Activated CD4-positive, alpha-beta T cell treated with anti-CD3 and anti-CD28 coated beads, Interleukin-2, amount 50 U/mL, for 1 hour (primary cell): ENCODE measurements at places on chromosomes 4 and X.

DNA sequence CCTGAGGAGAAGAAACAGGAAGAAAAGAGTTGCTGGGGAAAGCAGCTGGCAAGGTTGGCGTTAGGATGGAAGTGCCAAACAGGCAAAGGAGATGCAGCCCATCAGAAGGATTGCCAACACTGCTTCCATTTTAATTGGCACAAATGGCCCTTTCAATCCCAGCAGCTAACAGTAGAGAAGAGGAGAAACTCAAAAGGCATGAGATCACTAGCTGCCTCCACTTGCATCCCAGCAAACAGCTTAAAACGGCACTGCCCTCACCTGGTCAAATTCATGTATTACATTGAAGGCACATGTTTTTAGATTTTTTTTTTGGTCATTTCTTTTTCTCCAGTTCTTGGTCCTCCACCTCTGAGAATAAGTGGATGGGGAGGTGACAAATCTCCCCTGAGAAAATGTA, 14.9 kb upstream of the LOC101059915 start:
- peak; percentile 49 for DNase-seq

DNA sequence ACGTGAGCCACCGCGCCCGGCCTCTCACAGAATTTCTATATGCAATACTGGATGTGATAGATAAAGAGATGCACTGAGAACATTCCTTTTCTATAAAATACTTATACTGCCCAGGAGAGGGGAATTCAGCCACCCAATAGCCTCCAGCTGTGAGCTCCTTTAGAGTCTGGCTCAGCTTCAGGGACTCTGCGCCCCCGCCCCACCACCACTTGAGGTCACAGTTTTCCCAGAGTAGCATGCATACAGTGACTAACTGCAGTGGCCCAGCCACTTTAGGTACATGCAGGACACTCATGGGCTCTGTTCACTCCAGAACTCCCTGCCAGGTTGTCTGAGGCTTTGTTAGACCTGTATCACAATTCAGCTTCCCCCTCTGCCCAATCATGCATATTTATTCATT, 144.4 kb upstream of the TET2 start:
- no peak for DNase-seq

GRCh38 chrX:3788494-3789233, 75.2 kb upstream of the PRKX start:
- DNase-seq, result peak; percentile 1

DNA sequence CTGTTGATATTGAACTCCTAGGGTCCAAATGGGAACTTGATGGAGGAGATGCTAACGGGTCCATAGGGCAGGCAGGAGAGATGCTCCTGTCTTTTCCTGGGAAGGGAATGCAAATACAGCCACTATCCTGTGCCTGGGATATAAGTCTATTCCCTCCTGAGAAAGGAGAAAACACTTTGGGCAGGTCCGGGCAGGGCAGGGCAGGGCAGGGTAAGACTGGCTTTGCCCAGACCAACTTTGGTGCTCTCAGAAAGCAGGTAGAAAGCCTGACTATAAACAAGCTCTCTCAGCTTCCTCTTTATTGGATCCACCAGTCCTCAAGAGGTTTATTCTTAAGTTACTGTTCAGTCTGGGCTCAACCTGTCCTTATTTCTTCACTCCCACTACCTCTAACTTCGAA, 232.3 kb downstream of the PTTG2 start:
- DNase-seq, result no peak

GRCh38 chrX:40152741-40153344, 55.1 kb upstream of the BCOR start:
- DNase-seq, result no peak

DNA sequence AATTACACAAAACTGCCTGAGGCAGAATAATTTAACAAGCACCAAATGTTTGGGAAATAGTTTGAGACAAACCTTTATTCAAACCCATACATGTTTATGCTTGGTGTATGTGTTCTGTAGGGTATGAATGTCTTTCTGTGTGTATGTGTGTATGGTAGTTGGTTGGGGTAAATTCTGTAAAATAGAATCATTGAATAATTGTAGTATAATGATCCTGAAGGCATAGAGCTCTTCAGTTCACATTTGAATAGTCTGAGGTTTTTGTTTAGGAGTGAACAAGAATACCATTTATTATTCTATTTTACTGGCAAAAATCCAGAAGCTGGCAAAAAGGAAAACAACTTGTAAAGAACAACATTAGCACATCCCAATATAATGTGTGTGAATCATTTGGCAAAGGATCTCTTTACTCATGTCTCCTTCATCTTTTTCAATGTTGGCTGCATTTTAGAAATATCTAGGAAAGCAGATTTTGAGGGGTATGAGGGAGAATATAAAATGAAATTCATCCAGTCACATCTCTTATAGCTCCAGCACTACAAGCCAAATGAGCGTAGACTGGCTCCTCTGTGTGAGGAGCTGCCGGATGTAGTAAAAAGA, 360.0 kb downstream of the CHIC1 start:
- DNase-seq, result no peak

- DNase-seq, result no peak
Observed at GRCh38 chr4:21952549-21952948, 4.0 kb upstream of the KCNIP4 start.

DNA sequence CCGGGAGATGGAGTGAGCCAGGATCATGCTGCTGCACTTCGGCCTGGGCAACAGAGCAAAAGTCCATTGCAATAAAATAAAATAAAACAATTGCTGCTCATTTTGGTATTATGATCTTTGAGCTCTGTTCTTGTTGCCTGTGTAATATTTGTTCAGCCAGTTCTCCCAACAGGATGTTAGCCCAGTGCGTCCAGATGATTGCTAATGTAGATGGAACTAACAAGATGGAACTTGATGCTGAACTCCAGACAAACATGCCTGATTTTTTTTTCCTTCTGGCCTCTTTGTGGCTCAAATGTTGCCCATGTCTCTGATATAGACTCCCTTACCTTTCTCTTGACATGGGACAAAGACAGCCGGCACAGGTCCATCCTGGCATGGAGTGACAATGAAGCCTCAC, 15.8 kb downstream of the SSX5 start:
- no peak for DNase-seq

DNA sequence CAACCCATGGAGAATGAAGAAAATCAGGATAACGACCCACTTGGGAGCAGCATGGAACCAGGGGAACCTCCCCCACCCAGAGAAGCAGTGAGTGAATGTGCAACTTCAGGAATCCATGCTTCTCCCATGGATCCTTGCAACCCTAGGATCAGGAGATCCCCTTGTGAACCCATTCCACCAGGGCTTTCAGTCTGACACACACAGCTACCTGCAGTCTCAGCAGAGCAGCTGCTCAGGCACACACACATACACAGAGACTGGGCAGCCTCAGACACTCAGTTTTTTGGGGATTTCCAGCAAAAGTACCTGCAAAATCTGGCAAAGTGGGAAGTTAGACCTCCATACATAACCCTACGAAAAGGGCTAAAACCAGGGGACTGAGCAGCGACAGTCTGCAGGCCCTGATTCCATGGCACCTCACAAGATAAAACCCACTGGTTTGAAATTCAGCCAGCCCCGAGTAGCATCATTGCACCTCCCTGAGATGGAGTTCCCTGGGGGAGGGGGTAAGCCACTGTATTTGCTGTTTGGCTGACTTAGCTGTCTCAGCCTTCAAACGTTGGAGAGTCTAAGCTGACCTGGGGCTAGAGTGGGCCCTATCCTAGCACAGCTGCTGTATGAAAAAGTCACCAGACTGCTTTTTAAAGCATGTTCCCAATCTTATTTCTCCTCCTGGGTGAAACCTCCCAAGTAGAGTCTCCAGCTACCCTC, 737.5 kb upstream of the NDST4 start:
- DNase-seq, result no peak

DNA sequence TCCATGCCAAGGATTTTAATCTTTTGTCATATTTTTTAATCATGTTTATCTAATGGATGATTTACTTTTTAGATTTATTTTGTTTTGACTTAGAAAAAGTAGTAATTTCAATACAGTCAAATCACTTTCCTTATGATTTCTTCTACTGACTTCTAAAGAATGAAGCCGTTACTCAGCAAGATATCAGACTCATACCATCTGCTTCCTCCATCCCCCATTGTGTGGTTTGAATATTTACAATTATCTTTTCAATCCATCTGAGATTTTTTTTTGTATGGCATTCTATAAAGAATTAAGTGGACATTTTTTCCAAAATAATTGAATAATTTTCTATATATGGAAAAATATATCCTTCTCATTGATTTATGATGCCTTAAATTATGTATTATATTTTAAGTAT, 565.4 kb upstream of the ATOH1 start:
- no peak for DNase-seq

GRCh38 chr4:53800741-53801140, 209.5 kb upstream of the LNX1 start:
- no peak for DNase-seq

GRCh38 chrX:70826715-70827114, 81.8 kb downstream of the TEX11 start:
- DNase-seq, result no peak

GRCh38 chr4:61837395-61837794, 637.3 kb downstream of the ADGRL3 start:
- DNase-seq, result no peak

- peak; percentile 43 for DNase-seq
Observed at GRCh38 chr4:48139691-48140090, 5.6 kb upstream of the TXK start.

GRCh38 chr4:22363787-22364186, 152.1 kb downstream of the ADGRA3 start:
- no peak for DNase-seq

- no peak for DNase-seq
Observed at GRCh38 chr4:5458676-5459075, 249.7 kb downstream of the EVC2 start.

GRCh38 chrX:127888767-127889166, 163.4 kb downstream of the ACTRT1 start:
- DNase-seq, result no peak

GRCh38 chr4:110510277-110510676, 34.3 kb downstream of the ENPEP start:
- no peak for DNase-seq

DNA sequence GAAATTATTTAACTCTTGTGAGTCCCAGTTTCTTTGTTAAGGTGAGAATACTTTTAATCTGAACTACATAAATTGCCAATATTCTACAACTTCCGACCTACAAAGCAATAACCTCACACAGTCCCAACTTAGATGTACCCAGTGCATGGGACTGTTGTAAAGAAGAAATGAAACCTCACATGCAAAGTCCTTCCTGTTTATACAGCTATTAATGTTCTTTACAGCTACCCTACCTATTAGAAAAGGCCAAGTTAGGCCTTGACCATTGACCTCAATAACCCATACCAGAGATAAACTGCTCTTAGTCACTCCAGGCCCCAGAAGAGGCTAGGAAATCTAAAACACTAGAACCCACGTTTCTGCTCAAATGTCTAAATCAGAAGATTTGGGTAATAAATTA, 920.1 kb upstream of the TENM3 start:
- no peak for DNase-seq

DNA sequence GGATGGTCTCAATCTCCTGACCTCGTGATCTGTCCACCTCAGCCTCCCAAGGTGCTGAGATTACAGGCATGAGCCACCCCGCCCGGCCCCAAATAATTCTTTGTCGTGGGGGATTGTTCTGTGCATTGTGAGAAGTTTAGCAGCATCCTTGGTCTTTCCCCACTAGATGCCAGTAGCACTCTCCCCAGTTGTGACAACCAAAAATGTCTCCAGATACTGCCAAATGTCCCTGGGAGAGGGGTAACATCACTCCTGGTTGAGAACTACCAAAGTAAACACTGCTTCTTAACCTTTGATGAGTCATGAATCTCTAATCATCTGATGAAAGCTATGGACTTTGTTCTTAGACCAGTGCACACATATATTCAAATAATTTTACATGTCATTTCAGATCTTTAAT, 90.7 kb upstream of the BRS3 start:
- no peak for DNase-seq

- DNase-seq, result no peak
Observed at GRCh38 chr4:31236020-31236638, 516.0 kb downstream of the PCDH7 start.

DNA sequence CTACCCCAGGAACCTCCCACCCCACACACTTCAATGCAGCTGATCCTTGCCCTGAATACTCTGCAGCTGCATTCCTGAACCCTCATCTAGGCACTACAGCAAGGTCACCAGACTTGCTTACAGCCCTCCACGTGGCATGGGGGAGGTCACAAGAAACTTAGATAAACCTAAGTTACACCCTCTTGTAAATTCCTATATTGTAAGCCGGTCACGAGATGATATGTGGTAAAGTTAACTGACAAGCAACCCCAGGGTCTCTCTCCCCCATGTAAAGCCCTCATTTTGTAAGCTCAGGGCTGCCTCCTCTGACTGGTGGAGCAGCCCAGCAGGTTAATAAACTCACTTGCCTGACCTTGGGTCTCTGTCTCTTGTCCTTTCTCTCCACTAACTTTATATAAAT, 570.7 kb downstream of the PCDH7 start:
- DNase-seq, result no peak

- no peak for DNase-seq
Observed at GRCh38 chrX:1483843-1484637, 31.3 kb upstream of the ASMTL start.

GRCh38 chr4:150890246-150890645, 124.8 kb downstream of the LRBA start:
- no peak for DNase-seq

- no peak for DNase-seq
Observed at GRCh38 chr4:77877771-77878565, 15.3 kb downstream of the MRPL1 start.

GRCh38 chr4:52950226-52950625, 88.1 kb downstream of the RASL11B start:
- DNase-seq, result no peak

- DNase-seq, result no peak
Observed at GRCh38 chr4:60759518-60760245, 440.4 kb upstream of the ADGRL3 start.

DNA sequence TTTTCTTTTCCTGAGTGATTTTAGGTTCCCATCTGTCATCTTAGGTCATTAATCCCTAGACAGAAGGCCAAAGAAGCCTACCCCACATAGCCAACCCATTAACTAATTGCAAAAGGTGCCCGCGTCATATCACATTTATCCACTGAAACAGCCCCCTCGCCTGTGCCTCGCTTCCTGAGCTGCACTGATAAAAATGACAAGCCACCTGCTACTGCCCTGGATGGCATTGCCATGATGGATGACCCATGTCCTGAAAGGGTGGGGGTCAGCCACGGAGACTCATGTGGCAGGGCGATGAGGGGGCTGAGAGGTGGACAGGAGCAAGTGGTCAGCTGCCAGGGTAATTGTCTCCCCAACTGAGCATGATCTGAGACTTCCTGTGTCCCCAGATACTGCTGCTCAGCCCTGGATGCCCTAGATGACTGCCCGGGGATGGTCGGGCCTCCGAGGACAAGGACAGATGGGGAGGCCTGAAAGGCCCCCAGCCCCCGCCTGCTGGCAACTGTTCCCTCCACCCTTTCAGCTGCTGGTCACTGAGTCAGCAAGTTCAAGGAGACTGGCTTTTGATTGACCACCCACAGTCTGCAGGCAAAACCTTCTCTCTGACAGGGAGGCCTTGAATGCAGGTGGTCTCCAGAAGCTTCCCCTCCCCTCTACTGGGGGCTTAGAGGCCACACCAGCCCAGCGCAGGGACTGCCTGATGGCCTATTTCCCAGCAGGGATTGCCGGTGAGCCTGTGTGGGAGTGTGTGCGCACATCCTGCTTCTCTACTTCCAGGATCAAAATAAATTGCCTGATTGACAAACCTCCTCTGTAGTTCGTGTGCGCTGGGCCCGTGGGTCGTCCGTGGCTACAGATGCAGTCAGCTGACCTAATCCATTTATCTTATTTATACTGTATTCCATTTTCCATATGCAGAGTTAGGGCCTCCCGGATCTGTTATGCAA, 496.3 kb downstream of the BCOR start:
- DNase-seq, result no peak

GRCh38 chr4:40600850-40601249, 28.8 kb downstream of the RBM47 start:
- no peak for DNase-seq

- DNase-seq, result no peak
Observed at GRCh38 chr4:173434231-173434630, 35.3 kb upstream of the SCRG1 start.
